Stimulated activated CD4-positive, alpha-beta T cell treated with anti-CD3 and anti-CD28 coated beads, Interleukin-4, amount 100 ng/mL, for 48 hours (primary cell): ENCODE measurements at places on chromosomes 12 and 14.

DNA sequence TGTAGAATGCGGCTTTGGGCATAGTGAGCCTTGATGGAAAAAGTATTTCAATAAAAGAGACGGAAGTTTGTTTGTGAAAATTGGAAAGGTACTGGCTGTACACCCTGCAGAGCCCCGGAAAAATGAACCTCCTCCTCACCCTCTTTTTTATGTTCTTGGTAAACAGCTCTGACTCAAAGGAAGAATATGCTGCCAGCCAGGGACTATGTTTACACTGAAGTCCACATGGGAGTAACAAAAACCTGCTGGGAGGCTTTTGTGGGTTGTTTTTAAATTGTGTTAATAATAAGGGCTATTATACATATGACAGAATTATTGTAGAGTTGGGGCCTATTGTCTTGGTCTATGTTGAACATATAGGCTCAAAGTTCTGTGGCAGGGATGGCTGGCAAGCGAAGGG lies 70.7 kb downstream of the TTC8 start:
- no peak for DNase-seq

GRCh38 chr12:91215940-91216454 lies 33.4 kb upstream of the DCN start:
- DNase-seq, result no peak

DNA sequence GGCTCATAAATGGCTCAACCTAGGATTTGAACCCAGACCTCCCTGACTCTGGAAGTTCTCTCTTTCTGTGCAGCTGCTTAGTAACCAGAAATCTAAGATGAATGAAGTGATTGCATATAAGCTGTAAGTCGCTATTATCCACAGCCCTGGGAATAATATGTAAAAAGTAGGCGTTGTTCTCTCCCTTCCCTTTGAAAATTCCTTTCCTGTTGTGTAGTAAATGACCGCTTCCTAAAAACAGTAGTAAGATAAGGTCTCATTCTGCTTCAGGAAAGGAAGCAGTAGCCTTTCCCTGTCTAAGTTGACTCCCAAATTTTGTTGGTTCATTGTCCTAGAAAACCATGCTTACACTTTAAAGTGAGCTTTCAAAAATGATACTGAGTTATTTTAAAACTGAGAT lies 418.3 kb downstream of the EGLN3 start:
- DNase-seq, result no peak

- no peak for DNase-seq
Observed at GRCh38 chr12:97597031-97597751, 134.6 kb downstream of the RMST start.

GRCh38 chr14:70567791-70568190 lies 32.7 kb downstream of the MED6 start:
- peak; percentile 12 for DNase-seq

- no peak for DNase-seq
Observed at GRCh38 chr14:54487771-54488170, 1.0 kb downstream of the GMFB start.

GRCh38 chr12:127742231-127742630 lies 524.7 kb upstream of the TMEM132C start:
- no peak for DNase-seq

- no peak for DNase-seq
Observed at GRCh38 chr14:56555921-56556570, 23.6 kb upstream of the TMEM260 start.

GRCh38 chr14:64467101-64467500 lies 1.8 kb downstream of the AKAP5 start:
- DNase-seq, result no peak

DNA sequence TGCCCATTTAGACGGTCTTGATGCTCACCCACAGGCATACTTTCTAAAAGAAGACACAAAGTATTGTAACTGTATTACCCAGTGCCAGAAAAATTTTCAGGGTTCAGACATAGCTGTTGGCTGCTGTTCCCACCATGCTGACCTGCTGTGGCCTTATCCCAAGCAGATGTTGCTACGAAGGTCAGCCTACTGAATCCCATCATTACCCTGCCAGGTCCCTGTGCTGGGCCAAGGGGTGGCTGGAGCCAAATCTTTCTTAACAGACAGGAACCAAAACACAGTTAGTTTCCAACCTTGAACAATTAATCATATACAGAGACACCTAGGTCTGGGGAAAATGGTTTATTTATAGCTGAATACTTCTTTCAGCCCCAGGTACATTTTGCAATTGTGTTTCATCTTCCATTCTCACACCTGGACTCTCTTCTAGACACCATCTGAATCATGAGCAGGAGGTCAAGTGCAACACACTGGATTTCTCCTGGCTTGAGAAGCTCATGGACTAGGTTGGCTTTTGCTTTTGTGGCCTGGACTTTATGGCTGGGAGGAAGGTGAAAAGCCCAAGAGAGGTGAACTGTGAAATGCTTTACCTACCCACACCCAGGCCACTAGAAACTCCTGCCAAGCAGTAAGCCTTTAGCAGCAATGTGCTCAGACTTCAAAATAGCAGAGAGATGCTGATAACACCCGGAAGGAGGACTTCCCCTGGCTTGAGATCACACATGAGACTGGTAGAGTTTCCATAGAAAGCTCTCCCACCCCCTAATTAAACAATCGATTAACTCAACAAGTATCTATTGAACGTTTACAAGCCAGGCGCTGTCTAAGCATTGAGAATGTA lies 150.1 kb downstream of the SUDS3 start:
- no peak for DNase-seq

GRCh38 chr12:47419497-47419896 lies 286.3 kb downstream of the RPAP3 start:
- DNase-seq, result no peak

- no peak for DNase-seq
Observed at GRCh38 chr12:131634037-131634436, 76.9 kb upstream of the SFSWAP start.

GRCh38 chr12:108622421-108622820 lies 11.3 kb downstream of the SELPLG start:
- no peak for DNase-seq
